Activated CD4-positive, alpha-beta memory T cell treated with anti-CD3 and anti-CD28 coated beads, Interleukin-2, amount 10 ng/mL, durations not matched to agents 7 days and 5 days (primary cell): ENCODE measurements at places on chromosomes 3 and 15.
A peak's percentile ranks its signal among the peaks of the same experiment; 100 is the strongest.

DNA sequence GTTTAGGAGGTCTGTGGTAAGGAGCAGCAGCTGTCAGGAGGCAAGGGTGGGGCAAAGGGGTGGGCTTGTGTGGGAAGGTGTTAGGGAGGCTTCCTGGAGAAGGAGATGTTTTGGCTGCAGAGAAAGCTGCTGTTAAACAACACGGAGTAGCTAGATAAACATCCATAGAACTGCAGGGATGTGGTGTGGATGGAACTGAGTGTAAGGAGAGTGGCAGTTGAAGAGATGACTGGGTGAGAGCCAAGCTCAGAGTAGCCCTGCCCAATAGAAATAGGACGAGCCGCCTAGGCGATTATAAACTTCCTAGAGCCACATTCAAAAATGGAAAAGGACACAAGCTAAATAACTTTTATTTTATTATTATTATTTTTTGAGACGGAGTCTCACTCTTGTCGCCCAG is 19.9 kb downstream of the RPLP1 start:
- no peak for DNase-seq
- H3K27me3 ChIP-seq, result peaks cover 24% of the 10 kb centered on the region
- H3K4me3 ChIP-seq, result no peak overlapping the region
- H3K4me1 ChIP-seq, result peaks cover 21% of the 10 kb centered on the region

- peak overlapping the region; percentile 59 for H3K27ac ChIP-seq
- peaks cover 32% of the 10 kb centered on the region for H3K4me1 ChIP-seq
- peaks cover 19% of the 10 kb centered on the region for H3K36me3 ChIP-seq
- peak overlapping the region; percentile 82 for H3K4me3 ChIP-seq
- no peak for DNase-seq
These were observed 635 bp upstream of the RCN2 start for GRCh38 chr15:76930831-76931396.

DNA sequence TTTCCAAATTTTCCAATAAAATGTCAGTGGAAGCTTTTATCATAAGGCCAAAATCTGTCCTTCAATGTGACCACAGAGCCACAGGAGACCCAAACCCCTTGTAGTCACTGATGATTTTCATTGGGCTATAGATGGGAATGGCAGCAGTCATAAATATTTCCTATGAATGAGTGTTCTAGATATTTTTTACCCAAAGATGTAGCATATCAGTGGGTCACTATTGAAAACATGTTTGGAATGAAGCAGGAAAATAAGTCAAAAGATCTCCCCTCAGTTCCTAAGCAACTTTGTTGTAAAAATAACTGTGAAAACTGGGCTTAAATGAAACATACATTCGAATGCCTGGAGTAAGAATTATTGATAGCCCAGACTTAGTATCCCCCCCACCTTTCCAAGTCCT is 49.0 kb downstream of the NKIRAS1 start:
- no peaks in the 10 kb centered on the region for H3K4me1 ChIP-seq
- peaks cover 4% of the 10 kb centered on the region for H3K36me3 ChIP-seq
- no peak overlapping the region for H3K27ac ChIP-seq
- no peak overlapping the region for H3K4me3 ChIP-seq
- H3K27me3 ChIP-seq, result no peaks in the 10 kb centered on the region

DNA sequence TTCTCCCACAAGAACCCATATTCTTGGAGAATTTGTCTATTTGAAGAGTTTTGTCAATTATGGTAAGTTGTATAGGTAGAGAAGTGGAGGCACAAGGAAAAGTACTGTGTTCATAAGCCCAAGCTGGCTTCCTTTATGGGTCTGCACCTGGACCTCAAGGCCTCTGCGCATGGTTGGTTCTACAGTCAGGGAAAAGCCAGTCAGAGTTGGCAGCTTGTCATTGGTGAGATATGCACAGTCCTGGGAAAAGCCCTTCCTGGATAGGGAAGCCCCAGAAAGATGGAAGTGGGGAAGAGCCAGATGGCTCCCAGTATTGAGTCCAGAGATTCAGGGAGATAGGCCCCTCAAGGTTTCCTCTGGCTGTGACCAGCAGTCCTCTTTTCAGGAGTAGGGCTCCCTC is 15.8 kb downstream of the BOC start:
- H3K4me3 ChIP-seq, result no peak overlapping the region
- no peaks in the 10 kb centered on the region for H3K36me3 ChIP-seq
- no peak for DNase-seq
- H3K27ac ChIP-seq, result no peak overlapping the region

DNA sequence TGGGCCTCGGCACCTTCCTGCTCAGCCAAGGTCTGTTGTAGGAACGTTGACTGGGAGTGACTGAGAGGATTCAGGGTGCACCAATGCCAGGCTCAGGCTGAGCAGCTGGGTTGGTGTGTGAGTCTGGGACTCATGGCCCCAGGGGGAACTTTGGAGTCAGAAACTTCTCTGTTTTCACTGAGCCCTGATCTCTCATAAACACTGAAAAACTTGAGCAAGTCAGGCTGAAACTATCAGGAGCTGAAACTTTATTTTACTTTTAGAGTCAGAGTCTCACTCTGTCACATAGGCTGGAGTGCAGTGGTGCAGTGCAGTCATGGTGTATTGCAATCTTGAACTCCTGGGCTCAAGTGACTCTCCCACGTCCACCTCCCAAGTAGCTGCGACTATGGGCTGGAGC is 3.0 kb downstream of the TRAK1 start:
- no peak overlapping the region for H3K4me3 ChIP-seq
- no peak overlapping the region for H3K27ac ChIP-seq
- H3K4me1 ChIP-seq, result peaks cover 37% of the 10 kb centered on the region
- H3K36me3 ChIP-seq, result peaks cover 36% of the 10 kb centered on the region
- DNase-seq, result no peak

- peaks cover 34% of the 10 kb centered on the region for H3K36me3 ChIP-seq
- peaks cover 5% of the 10 kb centered on the region for H3K4me1 ChIP-seq
- no peak overlapping the region for H3K4me3 ChIP-seq
- H3K27me3 ChIP-seq, result no peaks in the 10 kb centered on the region
These were observed 7.8 kb downstream of the CAMK1 start for GRCh38 chr3:9761919-9762318.

- peaks cover 9% of the 10 kb centered on the region for H3K4me1 ChIP-seq
- H3K27me3 ChIP-seq, result peaks cover 10% of the 10 kb centered on the region
- no peak for DNase-seq
These were observed 66.4 kb upstream of the MCTP2 start for GRCh38 chr15:94164971-94165370.

DNA sequence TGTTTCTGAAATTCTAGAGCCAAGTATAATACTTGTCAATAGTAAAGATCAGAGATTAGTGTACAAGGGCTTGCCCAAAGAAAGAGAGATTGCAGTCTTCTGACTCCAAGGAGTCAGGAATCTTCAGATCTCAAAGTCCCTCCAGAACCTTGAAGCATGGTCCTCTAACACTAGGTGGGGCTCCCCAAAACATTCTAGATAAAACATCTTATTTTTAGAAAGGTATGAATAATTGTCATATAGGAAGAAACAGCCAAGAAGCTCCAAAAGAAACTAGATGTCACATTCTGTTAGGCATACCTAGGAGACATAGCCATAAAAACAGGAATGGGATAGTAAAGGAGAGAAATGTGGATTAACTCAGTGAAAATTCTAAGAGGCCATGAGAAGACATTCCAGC is 10.7 kb downstream of the MUC13 start:
- H3K4me1 ChIP-seq, result peaks cover 6% of the 10 kb centered on the region
- no peak overlapping the region for H3K4me3 ChIP-seq
- no peak overlapping the region for H3K27ac ChIP-seq
- peaks cover 40% of the 10 kb centered on the region for H3K27me3 ChIP-seq
- no peak for DNase-seq

DNA sequence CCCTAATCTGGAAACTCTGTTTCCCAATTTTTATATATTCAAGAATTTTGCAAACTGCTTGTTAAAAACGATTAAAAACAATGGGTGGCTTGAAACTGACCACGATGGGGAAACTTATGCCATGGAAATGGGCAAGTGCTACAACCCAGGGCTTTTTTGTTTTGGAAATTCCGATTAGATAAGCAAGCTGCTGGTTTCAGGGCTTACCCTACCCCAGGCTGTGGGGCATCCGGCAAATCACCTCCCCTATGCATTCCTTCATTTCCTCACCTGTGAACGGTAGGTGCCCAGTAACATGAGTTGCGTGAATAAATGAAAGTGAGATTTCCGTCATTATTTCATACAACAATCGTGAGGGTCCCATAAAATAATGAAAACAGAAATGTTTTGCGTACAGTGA is 34.3 kb downstream of the ST6GAL1 start:
- no peak for DNase-seq
- H3K36me3 ChIP-seq, result peaks cover 73% of the 10 kb centered on the region
- no peak overlapping the region for H3K4me3 ChIP-seq
- H3K27me3 ChIP-seq, result no peaks in the 10 kb centered on the region
- H3K27ac ChIP-seq, result no peak overlapping the region
- H3K4me1 ChIP-seq, result peaks cover 46% of the 10 kb centered on the region

- no peaks in the 10 kb centered on the region for H3K36me3 ChIP-seq
- no peaks in the 10 kb centered on the region for H3K4me1 ChIP-seq
- no peak overlapping the region for H3K4me3 ChIP-seq
- H3K27ac ChIP-seq, result no peak overlapping the region
These were observed 831.0 kb downstream of the TUSC7 start for GRCh38 chr3:117540597-117540996.

DNA sequence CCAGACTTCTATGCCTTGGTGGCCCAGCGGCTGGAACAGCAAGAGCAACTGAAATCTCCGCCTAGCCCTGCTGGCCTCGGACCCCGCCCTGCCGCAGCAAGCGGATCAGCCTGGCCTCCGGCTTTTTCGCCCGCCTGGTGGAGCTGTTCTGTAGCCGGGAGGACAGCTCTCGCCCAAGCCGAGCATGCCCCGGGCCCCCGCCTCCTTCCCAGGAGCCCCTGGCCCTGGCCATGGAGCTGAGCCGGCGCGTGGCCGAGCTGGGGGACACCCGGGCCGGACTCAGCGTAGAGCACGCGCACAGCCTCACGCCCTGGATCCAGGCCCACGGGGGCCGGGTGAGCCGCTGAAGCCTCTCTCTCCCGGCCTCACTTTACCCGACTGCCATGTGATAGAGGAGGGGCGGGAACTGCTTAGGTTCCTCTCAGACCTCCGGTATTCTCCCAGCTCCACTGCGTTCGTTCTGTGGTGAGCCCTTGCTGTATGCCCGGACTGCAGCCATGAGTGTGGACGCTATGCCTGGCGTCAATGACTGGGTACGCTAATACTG is 24.1 kb upstream of the MRPL3 start:
- H3K4me3 ChIP-seq, result no peak overlapping the region
- no peak for DNase-seq
- H3K36me3 ChIP-seq, result no peaks in the 10 kb centered on the region
- peaks cover 39% of the 10 kb centered on the region for H3K27me3 ChIP-seq

DNA sequence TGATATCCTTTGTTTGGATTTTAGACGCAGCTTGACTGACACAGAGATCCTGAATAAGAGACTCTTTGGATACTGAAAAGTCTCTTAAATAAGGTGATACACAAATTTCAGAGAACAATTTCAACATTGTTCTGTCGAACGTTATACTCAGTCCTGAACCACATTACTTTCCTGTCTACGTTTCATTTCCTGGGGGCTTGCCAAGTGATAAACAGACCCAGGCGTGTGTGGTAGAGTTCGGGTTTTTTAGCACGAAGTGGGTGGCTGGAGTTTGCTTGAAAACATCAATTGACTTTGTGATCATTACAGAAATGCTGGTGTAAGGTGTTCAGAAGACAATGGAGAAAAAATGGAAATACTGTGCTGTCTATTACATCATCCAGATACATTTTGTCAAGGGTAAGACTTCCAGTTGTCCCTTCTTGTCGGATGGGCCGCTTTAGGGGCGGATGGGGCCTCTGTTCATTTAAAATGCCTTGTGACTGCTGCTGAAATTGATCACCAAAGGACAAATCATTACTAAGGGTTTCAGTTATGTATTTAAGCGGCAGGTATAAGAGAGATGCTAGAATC is at the start of gene CD96:
TSS of gene CD96 (plus strand) at position 287 of the 573 bp plus-strand sequence. CDS start at position 339, 52 bp downstream.
- H3K27me3 ChIP-seq, result no peaks in the 10 kb centered on the region
- peaks cover 71% of the 10 kb centered on the region for H3K4me1 ChIP-seq
- peak; percentile 77 for DNase-seq

- no peak for DNase-seq
- peaks cover 5% of the 10 kb centered on the region for H3K36me3 ChIP-seq
- H3K27ac ChIP-seq, result peak overlapping the region; percentile 81
- no peak overlapping the region for H3K4me3 ChIP-seq
- H3K27me3 ChIP-seq, result no peaks in the 10 kb centered on the region
These were observed 133.6 kb downstream of the TPRG1 start for GRCh38 chr3:189305412-189305811.

GRCh38 chr15:78387246-78388037 is 47.3 kb downstream of the CRABP1 start:
- peaks cover 4% of the 10 kb centered on the region for H3K4me1 ChIP-seq
- no peak for DNase-seq
- peaks cover 39% of the 10 kb centered on the region for H3K27me3 ChIP-seq
- H3K36me3 ChIP-seq, result no peaks in the 10 kb centered on the region

DNA sequence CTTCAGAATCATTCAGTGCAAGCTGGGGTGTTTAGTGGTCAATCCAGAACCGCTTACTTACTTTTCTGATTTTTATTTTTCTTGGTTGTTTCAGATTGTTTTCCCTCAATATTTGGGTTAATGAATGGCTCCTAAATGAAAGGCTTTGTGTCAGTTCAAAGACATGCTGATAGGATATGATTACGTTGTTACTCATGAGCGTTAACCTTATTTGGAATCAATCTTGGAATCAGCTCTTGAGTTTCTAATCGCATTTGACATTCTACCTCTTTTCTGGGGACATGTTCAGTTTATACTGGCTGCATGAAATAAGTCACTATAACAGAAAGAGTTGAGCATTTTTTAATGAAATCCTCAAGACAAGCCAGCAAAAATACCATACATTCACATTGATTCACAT is 50.2 kb downstream of the ATP11B start:
- H3K4me3 ChIP-seq, result no peak overlapping the region
- DNase-seq, result no peak
- peaks cover 60% of the 10 kb centered on the region for H3K36me3 ChIP-seq

DNA sequence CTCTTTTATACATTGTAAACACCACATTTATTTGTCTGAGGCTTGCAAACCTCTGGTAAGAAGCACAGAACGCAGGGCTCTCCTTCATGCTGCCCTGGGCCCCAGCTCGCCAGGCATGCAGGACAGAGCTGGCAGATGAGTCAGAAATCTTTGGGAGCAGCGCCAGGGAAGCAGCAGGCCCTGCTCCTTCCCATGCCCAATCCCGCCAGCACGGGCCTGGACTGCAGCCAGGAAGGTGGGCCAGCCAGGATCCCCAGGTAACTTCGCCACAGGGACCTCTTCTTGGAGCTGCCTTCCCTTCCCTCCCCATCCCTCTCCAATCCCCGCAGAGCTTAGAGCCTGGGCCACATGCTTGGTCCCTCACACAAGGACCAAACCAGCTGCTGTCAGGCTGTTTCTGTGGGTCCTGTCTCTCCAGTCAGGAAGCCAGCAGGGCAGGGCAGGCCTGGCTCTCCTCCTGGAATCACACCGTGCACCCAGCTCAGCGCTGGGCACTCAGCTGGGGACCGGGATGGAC is 8.8 kb downstream of the STOML1 start:
- no peak for DNase-seq
- no peaks in the 10 kb centered on the region for H3K36me3 ChIP-seq
- peaks cover 32% of the 10 kb centered on the region for H3K4me1 ChIP-seq
- H3K27me3 ChIP-seq, result peaks cover 3% of the 10 kb centered on the region

GRCh38 chr3:149860881-149861280 is 47.9 kb downstream of the RNF13 start:
- H3K4me1 ChIP-seq, result no peaks in the 10 kb centered on the region
- no peak overlapping the region for H3K27ac ChIP-seq
- H3K27me3 ChIP-seq, result no peaks in the 10 kb centered on the region
- peaks cover 37% of the 10 kb centered on the region for H3K36me3 ChIP-seq
- no peak for DNase-seq
- no peak overlapping the region for H3K4me3 ChIP-seq
